ENCODE measurements at places on chromosomes 1 and 21.

GRCh38 chr1:17097787-17098186 lies 21.5 kb downstream of the PADI2 start:
- H3K4me1 ChIP-seq = no peaks in the 10 kb centered on the region
- no peak for DNase-seq
- H3K27me3 ChIP-seq = no peaks in the 10 kb centered on the region
- no peaks in the 10 kb centered on the region for H3K36me3 ChIP-seq
- no peak overlapping the region for H3K27ac ChIP-seq
- H3K4me3 ChIP-seq = no peak overlapping the region

- no peak overlapping the region for H3K4me3 ChIP-seq
- H3K27ac ChIP-seq = no peak overlapping the region
- H3K4me1 ChIP-seq = no peaks in the 10 kb centered on the region
- no peaks in the 10 kb centered on the region for H3K36me3 ChIP-seq
- no peak for DNase-seq
- no peaks in the 10 kb centered on the region for H3K27me3 ChIP-seq
Measured at GRCh38 chr1:89130716-89131115, 4.8 kb upstream of the GBP2 start.

DNA sequence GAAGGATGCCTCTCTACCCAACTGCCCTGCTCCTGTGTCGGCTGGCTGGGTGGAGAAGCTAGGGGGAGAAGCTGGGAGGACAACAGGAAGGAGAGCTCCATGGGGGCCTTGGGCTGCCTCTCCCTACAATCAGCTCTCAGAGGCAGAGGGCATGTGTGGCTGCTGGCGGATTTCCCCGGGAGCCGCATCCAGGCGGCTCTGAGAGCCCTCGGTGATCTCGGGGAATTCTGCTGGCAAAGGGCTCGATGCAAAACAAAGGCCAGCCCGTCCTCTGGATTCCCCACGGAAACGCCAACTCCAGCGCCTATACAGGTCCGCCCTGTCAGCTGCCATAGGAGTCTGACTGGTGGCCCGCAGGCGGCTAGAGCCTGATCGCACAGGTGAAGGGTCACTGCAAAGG lies 26.4 kb upstream of the EVA1B start:
- no peak overlapping the region for H3K4me3 ChIP-seq
- H3K36me3 ChIP-seq = peaks cover 19% of the 10 kb centered on the region
- H3K27me3 ChIP-seq = no peaks in the 10 kb centered on the region
- peaks cover 2% of the 10 kb centered on the region for H3K4me1 ChIP-seq
- H3K27ac ChIP-seq = no peak overlapping the region
- DNase-seq = no peak

DNA sequence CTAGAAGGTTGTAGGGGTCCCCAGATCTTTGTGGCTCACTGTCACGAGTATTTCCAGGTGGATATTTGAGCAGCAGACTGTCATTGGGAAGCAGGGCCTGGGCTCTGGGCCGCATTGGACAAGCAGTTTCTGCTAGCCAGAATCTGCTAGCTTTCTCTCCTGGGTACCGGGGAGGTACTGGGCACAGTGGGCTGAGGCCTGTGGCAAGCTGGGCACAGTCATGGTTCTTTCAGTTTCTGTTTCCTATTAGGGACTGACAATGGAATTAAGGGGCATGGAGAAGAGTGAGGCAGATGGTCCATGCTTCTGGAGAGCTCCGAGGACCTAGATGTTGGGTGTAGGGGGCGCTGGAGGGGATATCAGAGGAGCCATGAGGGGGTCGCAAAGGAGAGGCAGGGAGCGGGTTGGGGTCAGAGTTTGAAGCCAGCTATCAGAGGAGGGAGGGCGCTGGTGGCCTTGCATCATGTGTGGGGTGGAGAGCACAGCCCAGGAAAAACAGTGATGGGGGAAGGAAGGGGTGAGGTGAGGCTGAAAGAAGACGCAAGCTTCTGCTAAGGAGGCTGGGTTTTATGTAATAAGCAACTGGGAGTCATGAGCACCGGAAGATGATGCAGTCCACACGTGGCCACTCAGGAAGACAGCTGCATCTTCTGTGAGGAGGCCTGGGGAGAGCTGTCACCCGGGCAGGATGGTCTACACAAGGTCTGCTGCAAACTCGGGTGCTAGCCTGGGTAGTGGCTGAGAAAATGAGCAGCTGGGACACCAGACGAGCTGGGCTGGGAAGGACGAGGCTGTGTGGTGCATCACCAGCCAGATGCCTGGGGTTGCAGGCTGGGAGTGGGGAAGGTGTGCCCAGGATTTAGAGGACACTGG lies 72.7 kb downstream of the IER5 start:
- no peak for DNase-seq
- no peak overlapping the region for H3K4me3 ChIP-seq
- no peaks in the 10 kb centered on the region for H3K36me3 ChIP-seq
- no peak overlapping the region for H3K27ac ChIP-seq

DNA sequence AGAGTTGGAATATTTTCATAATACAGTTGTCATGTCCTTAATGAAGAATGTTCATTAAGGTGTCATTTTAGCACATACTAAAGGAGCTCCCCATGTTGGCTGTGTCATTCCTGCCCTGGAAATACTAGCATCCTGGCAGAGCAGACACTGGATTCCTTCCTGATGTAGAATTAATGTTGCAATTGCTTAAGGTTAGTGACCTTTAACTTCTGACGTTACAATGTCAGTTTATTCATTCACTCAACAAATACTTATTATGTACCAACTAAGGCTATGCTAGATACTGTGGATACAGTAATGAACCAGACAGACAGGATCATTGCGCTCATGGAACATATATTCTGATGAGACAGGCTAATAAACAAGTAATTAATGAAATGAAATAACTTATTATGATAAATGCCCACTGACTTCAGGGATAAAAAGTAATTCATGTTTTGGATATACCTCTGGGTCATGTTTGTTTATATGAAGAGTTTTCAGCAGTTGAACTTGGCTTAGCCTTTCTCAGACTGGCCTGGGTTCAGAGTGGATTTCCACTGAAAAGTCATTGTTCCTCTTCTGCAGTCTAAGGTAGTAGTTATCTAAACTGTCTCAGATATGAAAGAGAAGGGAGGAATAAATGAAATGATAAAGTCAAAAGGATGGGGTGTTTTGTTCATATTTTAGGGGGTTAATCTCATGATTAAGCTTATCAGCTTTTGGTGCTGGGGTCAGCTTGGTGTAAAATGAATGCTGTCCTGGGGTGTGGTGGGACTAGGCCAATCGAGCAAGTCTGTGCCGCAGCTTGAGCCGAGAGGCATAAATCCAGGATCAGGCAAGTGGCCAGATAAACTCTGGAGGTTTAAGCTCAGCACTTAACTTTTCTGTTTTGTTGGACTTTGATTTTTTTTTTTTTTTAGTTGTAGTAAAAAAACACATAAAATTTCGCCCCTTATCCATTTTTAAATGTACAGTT lies 43.3 kb upstream of the KCNQ4 start:
- no peaks in the 10 kb centered on the region for H3K4me1 ChIP-seq
- H3K27ac ChIP-seq = no peak overlapping the region
- no peaks in the 10 kb centered on the region for H3K27me3 ChIP-seq
- peaks cover 7% of the 10 kb centered on the region for H3K36me3 ChIP-seq
- no peak for DNase-seq
- H3K4me3 ChIP-seq = no peak overlapping the region

DNA sequence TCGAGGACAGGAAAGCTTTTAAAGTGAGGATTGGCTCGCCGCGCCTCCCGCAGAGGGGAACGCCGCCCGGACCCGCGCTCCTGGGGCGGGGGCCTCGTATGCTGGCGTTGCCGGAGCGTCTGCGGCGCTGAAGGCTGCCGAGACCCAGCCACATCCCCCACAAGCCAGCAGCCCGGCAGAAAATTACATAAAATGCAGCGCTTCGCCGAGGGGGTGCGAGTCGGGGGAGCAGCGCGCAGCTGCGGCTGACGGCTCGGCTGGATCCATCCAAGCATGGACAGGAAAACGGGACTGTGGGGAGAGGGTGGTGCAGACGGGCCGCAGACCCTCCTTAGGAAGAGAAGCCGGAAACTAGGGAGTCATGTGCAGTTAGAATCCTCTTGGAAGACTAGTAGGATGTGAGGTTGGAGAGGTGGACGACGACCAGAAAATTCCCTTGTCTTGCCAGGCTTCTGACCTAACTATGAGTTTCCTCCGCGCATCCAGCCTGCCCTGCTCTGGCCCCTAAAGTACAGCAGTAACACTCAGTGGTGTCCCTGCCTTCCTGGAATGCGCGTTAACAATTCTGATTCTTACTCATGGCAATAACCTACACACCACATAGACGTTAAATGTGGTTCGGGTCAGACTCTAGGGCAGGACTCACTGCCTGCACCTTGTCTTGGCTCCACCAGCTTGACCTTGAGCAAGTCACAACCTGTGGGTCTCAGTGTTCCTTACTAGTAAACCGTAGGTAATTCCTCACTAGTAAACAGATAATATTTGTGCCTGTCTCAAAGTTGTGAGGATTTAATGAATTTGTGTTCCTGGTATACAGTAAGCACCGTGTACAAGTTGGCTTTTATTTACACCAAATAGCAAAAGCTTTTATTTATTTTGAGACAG lies 953 bp upstream of the BRWD1 start:
- peak; percentile 25 for DNase-seq
- H3K4me1 ChIP-seq = peaks cover 2% of the 10 kb centered on the region
- H3K36me3 ChIP-seq = no peaks in the 10 kb centered on the region
- H3K27me3 ChIP-seq = no peaks in the 10 kb centered on the region
- peak overlapping the region; percentile 88 for H3K4me3 ChIP-seq
- H3K27ac ChIP-seq = no peak overlapping the region

DNA sequence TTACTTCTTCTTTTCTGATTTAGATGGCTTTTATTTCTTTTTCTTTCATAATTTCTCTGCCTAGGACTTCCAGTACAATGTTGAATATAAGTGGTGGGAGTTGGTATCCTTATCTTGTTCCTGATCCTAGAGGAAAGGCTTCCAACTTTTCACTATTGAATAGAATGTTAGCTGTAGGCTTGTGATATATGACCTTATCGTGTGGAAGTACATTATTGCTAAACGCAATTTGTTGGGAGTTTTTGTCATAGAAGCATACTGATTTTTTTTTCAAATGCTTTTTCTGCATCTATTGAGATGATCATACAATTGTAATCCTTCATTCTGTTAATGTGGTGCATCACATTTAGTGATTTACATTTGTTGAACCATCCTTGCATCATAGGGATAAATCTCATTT lies 79.5 kb downstream of the FASLG start:
- no peak overlapping the region for H3K27ac ChIP-seq
- H3K4me3 ChIP-seq = no peak overlapping the region
- no peaks in the 10 kb centered on the region for H3K27me3 ChIP-seq
- H3K36me3 ChIP-seq = no peaks in the 10 kb centered on the region
- H3K4me1 ChIP-seq = no peaks in the 10 kb centered on the region
- no peak for DNase-seq

DNA sequence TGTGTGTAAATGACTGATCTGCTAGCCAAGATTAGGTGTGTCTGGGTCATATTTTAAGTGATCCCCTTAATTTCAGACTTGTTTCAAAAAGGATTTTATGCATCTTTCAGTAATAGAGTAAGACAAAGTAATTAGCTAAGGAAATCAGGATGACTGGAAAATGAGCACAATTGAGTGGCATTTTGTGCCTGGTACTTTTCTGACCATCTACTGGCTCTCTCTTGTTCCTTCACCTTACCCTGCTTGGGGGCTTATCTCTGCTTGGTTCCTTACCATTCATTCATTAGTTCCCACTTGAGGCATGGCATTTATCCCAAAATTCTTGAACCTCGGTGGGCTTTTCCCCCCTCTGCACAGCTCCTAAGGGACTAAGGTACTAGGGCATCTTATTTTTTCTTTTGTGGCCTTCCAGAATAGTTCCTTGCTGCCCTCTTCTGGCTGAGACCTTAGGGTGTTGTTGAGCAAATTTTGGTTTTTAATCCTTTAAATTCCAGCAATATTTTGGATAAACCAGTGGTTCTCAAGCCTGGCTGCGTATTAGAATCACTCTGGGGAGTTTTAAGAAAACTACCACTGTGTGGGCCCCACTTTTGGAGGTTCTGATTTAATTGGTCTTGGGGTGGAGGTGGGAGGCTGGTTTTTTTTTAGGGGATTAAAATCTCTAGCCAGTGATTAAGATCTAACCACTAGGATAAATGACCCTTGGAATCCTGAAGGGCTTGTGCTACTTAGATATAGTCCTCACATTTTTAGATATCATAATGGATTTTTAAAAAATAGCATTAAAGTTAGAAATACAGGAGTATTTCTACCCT lies 50.8 kb downstream of the HS2ST1 start:
- H3K36me3 ChIP-seq = no peaks in the 10 kb centered on the region
- H3K4me3 ChIP-seq = no peak overlapping the region
- peaks cover 1% of the 10 kb centered on the region for H3K4me1 ChIP-seq

- no peaks in the 10 kb centered on the region for H3K36me3 ChIP-seq
- H3K4me3 ChIP-seq = no peak overlapping the region
Measured at GRCh38 chr1:192401825-192402224, 85.0 kb downstream of the RGS21 start.

DNA sequence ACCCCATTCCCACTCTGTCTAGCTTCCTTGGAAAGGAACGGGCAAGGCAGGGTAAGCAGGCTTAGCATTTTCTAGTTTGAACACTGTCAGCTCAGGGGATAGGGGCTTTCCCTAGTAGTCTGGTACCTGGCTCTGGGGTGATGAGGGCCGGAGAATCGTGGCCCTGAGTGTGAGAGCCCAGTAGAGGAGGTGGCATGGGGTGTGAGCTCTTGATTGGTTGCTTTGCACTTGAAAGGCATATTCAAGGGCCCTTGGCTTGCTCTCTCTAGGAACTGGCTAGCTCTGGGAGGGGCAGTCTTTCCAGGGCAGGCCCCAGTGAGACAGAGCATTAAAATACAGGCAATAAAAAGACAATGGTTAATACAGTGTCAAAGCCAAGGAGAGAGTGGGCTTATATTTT lies 10.8 kb upstream of the EXTL1 start:
- no peak overlapping the region for H3K27ac ChIP-seq
- DNase-seq = no peak
- H3K36me3 ChIP-seq = no peaks in the 10 kb centered on the region
- H3K4me1 ChIP-seq = peaks cover 3% of the 10 kb centered on the region
- H3K27me3 ChIP-seq = no peaks in the 10 kb centered on the region
- no peak overlapping the region for H3K4me3 ChIP-seq

DNA sequence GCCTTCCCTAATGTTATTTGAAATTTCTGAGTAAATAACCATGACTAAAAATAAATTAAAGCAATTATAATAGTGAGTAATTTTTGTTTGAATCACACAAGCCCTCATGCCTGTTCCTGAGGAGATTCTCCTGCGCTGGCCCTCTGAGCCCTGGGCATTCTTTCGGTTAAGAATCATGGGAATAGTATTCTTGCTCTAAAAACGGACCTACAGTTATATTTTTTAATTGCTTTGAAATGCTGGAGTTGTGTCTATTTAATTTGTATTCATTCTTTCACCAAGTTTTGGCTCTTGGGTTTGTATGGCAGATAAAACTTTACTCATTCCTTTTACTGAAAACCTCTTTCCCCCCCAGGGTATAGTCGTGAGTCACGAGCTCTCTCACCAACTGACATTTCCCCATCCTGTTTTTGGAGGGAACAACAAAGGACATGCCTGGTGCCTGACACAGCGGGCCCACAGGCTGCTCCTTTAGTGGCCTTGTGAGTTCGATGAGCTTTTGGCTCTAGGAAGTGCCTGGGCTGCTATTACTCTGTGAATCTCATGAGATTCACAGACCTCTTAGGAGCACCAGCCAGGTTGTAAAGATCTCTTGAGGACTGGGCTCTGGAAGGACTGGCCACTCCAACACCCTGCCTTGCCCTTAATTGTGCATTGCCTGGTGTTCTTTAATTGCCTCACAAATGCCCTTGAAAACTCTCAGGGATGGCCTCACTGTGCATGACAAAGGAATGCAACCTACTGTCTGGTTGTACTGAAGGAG lies 58.6 kb downstream of the DDR2 start:
- H3K36me3 ChIP-seq = no peaks in the 10 kb centered on the region
- no peak overlapping the region for H3K4me3 ChIP-seq
- DNase-seq = peak; percentile 22
- no peaks in the 10 kb centered on the region for H3K27me3 ChIP-seq

All from iPS DF 6.9 (cell line).